Activated naive CD8-positive, alpha-beta T cell treated with anti-CD3 and anti-CD28 coated beads, Interleukin-2, amount 50 U/mL, for 24 hours (primary cell): ENCODE measurements at places on chromosomes 1 and 21.

GRCh38 chr1:195434566-195435203, 1173.6 kb downstream of the KCNT2 start:
- no peak for DNase-seq
- no peaks in the 10 kb centered on the region for H3K36me3 ChIP-seq
- H3K4me1 ChIP-seq, result no peaks in the 10 kb centered on the region
- H3K4me3 ChIP-seq, result no peak overlapping the region
- no peaks in the 10 kb centered on the region for H3K27me3 ChIP-seq

- no peaks in the 10 kb centered on the region for H3K36me3 ChIP-seq
- peaks cover 10% of the 10 kb centered on the region for H3K27me3 ChIP-seq
- H3K27ac ChIP-seq, result no peak overlapping the region
- H3K4me1 ChIP-seq, result peaks cover 2% of the 10 kb centered on the region
Measured at GRCh38 chr1:156399355-156400125, 30.5 kb downstream of the RHBG start.

GRCh38 chr1:215584389-215584788, 17.3 kb downstream of the KCTD3 start:
- no peaks in the 10 kb centered on the region for H3K4me1 ChIP-seq
- H3K36me3 ChIP-seq, result peaks cover 12% of the 10 kb centered on the region
- no peak overlapping the region for H3K27ac ChIP-seq
- H3K4me3 ChIP-seq, result no peak overlapping the region
- H3K27me3 ChIP-seq, result no peaks in the 10 kb centered on the region
- DNase-seq, result no peak

GRCh38 chr1:218304281-218305039, 19.4 kb downstream of the RRP15 start:
- DNase-seq, result no peak
- H3K4me1 ChIP-seq, result peaks cover 11% of the 10 kb centered on the region
- no peak overlapping the region for H3K4me3 ChIP-seq
- no peaks in the 10 kb centered on the region for H3K27me3 ChIP-seq

GRCh38 chr21:35646606-35647005, 413.7 kb downstream of the SETD4 start:
- no peak overlapping the region for H3K4me3 ChIP-seq
- H3K27me3 ChIP-seq, result peaks cover 18% of the 10 kb centered on the region
- no peak overlapping the region for H3K27ac ChIP-seq
- H3K36me3 ChIP-seq, result no peaks in the 10 kb centered on the region
- no peaks in the 10 kb centered on the region for H3K4me1 ChIP-seq
- DNase-seq, result no peak

DNA sequence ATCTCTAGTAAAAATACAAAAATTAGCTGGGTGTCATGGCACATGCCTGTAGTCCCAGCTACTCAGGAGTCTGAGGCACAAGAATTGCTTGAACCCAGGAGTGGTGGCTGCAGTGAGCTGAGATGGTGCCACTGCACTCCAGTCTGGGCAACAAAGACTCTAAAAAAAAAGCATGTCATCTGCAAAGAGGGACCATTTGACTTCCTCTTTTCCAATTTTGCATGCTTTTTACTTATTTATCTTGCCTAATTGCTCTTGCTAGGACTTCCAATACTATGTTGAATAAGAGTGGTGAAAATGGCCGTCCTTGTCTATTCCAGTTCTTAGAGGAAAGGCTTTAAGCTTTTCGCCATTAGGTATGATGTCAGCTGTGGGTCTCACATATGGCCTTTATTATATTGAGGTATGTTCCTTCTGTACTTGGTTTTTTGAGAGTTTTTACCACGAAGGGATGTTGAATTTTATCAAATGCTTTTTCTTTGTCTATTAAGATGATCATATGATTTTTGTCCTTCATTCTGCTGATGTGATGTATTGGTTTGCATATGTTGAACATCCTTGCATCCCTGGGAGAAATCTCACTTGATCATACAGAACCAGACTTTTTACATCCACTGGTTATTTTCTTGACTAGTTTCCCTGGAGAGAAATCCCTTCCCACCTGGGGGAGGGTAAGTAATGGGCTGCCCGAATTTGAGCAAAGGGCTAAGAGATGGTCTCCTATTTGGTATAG, 17.0 kb upstream of the RAP1GAP start:
- no peaks in the 10 kb centered on the region for H3K4me1 ChIP-seq
- no peak for DNase-seq
- H3K4me3 ChIP-seq, result no peak overlapping the region
- peaks cover 53% of the 10 kb centered on the region for H3K36me3 ChIP-seq
- no peak overlapping the region for H3K27ac ChIP-seq
- H3K27me3 ChIP-seq, result no peaks in the 10 kb centered on the region

DNA sequence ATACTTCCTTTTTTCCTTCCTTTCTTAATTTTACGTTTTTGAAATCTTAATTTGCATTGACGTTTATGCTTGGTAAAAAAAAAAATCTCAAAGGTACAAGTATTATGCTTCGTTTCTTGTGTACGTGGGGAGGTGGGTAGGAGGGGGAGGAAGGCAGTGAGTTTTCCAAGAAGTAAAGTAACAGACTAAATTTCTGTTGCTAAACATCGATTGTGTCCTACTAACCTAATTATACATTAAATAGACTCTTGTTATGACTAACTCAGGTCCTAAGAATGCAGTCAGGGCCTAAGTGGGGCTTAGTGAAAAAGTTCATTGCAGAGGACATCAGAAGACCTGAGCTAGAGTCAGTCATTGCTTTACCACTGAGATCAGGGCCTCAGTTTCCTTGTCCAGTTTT, 17.5 kb downstream of the NEK7 start:
- H3K36me3 ChIP-seq, result peaks cover 9% of the 10 kb centered on the region
- H3K4me3 ChIP-seq, result peak overlapping the region; percentile 61
- H3K4me1 ChIP-seq, result peaks cover 98% of the 10 kb centered on the region
- H3K27ac ChIP-seq, result peak overlapping the region; percentile 86
- no peak for DNase-seq
- no peaks in the 10 kb centered on the region for H3K27me3 ChIP-seq

DNA sequence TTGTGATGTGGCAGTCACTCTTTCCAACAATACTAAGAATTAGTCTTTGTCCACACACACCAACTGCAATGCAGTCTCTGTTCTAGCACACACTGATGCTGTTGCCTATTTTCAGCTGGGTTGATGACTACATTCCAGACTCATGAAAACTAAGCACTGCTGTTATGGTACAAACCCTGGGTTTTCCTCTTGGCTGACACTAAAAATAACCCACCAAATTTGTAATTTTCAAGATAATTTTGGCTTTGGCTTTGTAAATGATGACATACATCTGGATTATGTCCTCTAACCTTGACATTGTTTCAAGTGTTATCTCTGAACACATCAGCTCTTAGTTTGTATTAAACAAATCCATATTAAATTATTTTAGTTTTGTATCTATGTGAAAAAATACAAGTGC, 444.8 kb downstream of the PTPRC start:
- H3K36me3 ChIP-seq, result no peaks in the 10 kb centered on the region
- no peak overlapping the region for H3K27ac ChIP-seq
- H3K4me1 ChIP-seq, result peaks cover 24% of the 10 kb centered on the region

DNA sequence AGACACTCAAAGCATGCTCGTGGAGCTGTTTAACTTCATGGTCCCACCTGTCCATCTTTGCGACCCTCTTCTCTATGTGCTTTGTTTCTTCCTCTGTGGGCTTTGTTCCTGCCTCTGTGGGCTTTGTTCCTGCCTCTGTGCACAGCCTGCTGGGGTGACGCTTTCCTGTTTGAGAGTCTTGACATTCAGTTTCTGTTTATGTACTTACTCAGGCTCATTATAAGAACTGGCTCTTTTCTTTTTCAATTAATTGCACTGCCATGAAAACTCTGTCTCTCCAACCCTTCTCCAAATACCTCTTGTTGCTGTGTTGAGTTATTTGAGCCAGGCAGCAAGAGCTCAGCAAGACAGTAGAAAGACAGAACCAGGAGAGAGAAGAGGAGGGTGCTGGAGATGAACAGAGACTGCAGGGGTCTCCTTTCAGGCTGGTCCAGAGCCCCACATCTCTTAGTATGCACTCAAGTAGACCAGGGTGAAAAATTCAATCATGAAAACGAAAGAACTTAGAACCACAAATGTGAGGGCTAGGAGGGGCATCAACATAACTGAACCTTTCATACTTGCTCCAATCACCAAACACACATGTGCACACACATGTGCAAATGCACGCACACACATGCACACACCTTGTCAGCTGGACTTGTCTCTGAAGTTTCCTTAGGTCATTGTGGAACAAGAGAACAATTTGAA, 88.3 kb upstream of the SGIP1 start:
- peak overlapping the region; percentile 57 for H3K4me3 ChIP-seq
- peaks cover 28% of the 10 kb centered on the region for H3K4me1 ChIP-seq
- peak overlapping the region; percentile 81 for H3K27ac ChIP-seq
- H3K27me3 ChIP-seq, result no peaks in the 10 kb centered on the region
- peak; percentile 47 for DNase-seq
- no peaks in the 10 kb centered on the region for H3K36me3 ChIP-seq

DNA sequence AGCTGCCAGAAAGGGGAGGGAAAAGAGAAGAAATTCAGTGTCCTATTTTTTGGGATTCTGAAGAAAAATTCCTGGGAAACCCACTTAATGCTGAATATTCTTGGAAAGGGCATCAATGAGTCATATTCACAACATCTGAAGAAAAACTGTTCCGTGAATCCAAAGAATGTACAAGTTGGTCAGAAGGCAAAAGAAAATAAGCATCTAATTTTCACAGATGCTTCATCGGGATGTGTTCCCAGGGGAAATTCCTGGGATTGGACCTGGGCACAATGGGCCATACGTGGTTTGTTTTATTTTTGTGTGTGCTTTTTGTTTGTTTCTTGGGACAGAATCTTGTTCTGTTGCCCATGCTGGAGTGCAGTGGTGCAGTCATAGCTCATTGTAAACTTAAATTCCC, 112.2 kb downstream of the MAP3K21 start:
- H3K36me3 ChIP-seq, result no peaks in the 10 kb centered on the region
- H3K27ac ChIP-seq, result no peak overlapping the region
- no peaks in the 10 kb centered on the region for H3K4me1 ChIP-seq
- H3K27me3 ChIP-seq, result peaks cover 15% of the 10 kb centered on the region
- no peak for DNase-seq

GRCh38 chr1:55472784-55473183, 257.6 kb upstream of the USP24 start:
- H3K36me3 ChIP-seq, result no peaks in the 10 kb centered on the region
- H3K27ac ChIP-seq, result no peak overlapping the region
- peaks cover 12% of the 10 kb centered on the region for H3K27me3 ChIP-seq
- H3K4me3 ChIP-seq, result no peak overlapping the region

DNA sequence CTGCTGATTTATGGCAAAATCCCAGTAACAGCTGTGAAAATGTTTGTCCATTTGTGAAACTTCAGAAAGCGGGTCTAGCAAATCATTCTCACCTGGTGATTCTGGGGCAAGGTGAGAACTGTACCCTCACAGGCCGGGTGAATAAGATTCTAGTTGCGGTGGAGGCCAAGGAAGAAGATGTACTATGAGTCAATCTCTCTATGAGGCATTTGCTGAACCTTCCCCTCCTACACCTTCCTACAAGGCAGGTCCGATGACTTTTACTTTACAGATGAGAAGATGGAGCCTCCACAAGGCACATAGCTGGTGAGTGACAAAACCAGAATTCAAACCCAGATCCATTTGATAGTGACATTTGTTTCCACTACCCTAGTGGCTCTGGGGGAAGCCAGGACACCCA, 72.7 kb downstream of the BACH1 start:
- peaks cover 30% of the 10 kb centered on the region for H3K36me3 ChIP-seq
- DNase-seq, result peak; percentile 12
- no peak overlapping the region for H3K4me3 ChIP-seq
- H3K4me1 ChIP-seq, result peaks cover 24% of the 10 kb centered on the region

GRCh38 chr1:89938171-89939055, 56.5 kb upstream of the ZNF326 start:
- peaks cover 17% of the 10 kb centered on the region for H3K4me1 ChIP-seq
- H3K27ac ChIP-seq, result peak overlapping the region; percentile 7
- H3K36me3 ChIP-seq, result peaks cover 26% of the 10 kb centered on the region
- H3K27me3 ChIP-seq, result no peaks in the 10 kb centered on the region
- no peak for DNase-seq
